Renal cortical epithelial cell (primary cell): ENCODE measurements at places on chromosomes 12 and 14. TPM values are rescaled to one million over a fixed set of nuclear protein-coding genes. Genes with fewer than 3 reads are reported as not detected.

Gene ARHGEF25
- total RNA-seq: 1.7 and 7.0 TPM in 2 replicates

Gene GPR68
- total RNA-seq: 3.0 and 3.6 TPM in 2 replicates

Gene PPP2R5E
- 24.0 and 54.4 TPM in 2 replicates for total RNA-seq

Gene FOXN4
- not detected in 2 replicates for total RNA-seq

- DNase-seq: no peak
Observed at GRCh38 chr14:29618323-29619067, 309.2 kb downstream of the PRKD1 start.

GRCh38 chr12:119373001-119373400, 38.5 kb downstream of the CCDC60 start:
- no peak for DNase-seq

DNA sequence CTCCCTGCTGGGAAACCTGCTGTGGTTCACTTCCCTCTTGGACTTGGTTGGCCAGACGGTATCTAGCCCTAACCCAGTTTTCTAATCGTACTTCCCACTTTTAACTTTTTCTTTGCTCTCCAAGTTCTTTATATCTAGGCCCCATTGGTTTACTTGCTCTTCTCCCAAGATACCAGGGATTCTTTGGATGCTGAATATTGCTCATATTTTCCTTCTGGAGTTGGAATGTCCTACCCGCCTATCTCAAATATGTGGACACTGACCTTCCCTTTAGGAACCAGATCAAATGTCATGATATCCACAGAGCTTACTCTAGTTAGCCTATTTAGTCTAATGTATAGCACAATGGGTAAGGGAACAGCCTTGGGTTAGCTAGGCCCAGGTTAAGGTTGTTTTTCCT, 228.6 kb downstream of the DACT1 start:
- DNase-seq: no peak

DNA sequence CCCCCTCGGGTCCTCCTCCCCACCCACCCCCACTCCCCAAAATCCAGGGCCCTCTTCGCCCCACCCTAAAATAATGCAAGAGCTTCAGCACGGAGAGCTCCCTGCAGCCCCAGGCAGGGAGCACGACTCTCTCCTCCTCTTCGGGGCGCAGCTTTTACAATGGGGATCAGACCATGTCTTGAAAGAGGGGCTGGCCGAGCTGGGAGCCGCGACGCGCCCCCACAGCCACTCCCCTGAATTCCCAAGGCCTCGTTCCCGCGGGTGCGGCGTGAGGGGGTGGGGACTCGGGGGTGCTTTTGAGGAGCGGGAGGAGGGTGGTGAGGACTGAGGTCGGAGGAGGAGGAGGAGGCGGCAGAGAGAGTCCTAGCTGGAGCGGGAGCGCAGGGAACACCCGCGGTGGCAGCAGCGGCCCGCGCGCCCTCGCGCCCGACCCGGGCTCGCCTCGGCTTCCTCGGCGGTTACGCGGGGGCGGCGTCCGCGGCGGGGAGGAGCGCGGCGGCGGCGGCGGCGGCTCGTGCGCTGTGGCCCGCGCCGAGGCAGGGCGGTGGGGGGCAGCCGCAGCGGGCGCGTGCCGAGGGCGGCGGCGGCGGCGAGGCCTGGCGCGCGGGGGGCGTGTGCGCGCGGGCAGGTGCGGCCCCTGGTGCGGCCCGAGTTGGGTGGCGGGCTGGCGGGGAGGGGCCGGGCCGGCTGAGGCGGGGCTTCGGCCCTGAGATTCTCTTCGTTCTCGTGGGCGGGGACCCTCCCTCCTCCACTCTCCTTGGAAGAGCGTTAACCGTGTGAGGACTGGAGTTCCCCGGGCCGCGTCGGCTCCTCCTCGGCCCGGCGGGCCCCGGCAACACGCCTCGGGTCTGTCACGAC, at the start of gene ANKS1B:
ANKS1B (minus strand) TSS at position 666 of the 858 bp plus-strand sequence. CDS start 699 bp downstream, outside the sequence.
- no peak for DNase-seq
